G401 (cell line): ENCODE measurements at places on chromosomes 11 and 22.

GRCh38 chr22:40128989-40129388 is 48.7 kb upstream of the TNRC6B start:
- DNase-seq, result no peak

DNA sequence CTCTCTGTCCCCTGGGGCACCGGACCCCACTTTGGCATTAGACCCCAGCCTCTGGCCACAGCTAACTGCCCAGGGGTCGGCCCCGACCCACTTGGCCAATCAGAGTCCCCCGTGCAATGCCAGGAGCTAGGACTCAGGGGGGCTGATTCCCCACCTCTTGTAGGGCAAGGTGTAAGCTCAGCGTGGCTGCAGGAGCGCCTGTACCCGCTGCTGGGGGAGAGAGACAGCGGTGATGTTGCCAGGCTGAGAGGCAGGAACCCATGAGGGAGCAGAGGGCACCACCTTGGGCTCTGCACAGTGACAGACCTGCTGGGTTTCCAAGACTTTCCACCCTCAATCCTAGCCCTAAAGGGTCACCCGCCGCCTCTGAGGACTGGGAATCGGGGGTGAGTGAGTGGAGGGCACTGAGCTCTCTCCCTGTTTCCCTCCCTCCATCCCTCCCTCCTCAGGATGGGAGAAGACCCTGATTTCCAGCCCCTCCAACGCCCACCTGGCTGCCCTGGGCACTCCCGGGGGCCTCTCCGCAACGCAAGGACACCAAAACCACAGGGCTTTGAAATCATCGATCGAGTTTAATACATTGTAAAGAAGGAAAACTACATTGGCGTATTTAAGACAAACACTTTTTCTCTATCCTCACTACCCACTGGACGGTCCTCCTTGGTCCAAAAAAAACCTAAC is 128.4 kb downstream of the ARHGAP8 start:
- DNase-seq, result no peak

DNA sequence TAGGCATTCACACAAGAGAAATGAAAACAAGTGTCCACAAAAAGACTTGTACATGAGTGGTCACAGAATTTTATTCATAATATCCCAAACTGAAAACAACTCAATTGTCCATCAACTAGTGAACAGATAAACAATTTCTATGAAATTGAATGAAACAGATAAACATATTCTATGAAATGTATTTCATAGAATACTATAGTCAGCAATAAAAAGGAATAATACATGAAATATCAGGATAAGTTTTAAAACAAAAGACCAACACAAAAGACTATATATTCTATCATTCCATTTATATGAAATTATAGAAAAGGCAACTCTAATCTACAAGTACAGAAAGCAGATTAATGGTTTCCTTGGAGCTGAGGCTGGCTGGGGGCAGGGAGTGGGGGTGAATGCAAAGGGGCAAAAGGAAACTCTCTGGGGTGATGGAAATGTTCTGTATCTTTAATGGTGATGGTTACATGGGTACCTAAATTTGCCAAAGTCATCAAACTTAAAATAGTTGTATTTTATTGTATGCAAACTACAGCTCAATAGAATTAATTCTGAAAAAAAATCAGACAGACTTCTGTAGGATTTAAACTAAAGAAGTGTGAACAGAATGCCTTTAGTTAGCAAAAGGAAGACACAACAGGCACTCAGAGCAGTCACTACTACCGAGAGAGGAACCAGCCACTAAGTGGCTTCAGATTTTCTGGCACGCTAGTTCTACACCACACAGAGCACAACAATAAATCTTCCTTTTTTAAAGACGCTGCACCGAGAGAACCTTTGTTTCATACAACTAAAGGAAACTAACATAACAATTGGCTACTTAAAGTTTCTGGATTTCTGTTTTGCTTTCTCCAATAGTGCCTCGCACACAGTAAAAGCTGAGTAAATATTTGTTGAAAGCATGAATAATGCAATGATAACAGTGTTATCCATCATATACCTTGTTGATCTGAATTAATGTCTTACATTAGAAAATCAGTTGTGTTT is 15.4 kb downstream of the CCDC34 start:
- DNase-seq, result no peak

DNA sequence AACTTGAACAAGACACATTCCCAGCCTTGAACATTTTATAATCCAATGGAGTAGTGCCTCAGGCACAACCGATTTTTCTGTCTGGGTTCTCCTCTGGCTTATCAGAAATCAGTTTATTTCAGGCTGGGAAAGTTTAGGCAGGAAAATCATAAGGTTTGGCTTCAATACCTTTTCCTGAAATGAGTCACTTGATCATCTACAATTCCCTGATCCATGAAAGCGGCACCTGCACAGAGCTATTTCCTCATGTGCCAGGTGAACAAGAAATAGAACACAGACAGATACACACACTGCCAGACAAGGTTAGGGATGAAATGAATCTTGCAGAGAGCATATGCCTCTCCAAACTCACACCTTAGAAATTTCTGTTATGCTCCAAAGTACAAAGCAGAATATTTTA is 106.7 kb upstream of the OR9G4 start:
- no peak for DNase-seq

DNA sequence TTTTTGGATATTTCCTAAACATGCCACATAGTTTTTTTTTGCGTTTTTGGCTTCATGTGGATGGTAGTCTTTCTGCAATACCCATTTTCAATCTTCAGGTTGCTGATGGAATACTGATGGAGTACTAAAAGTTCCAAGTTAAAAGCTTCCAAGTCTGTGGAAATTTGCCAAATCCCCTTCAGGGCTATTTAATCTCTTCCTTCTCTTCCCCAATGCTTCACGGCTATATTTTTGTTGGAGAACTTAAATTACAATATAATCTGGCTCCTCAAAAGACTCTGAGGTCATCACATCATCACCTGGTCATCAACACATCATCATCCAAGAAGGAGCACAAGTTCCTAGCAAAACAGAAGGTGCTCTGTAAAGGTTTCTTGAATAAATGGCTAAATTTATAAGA is 881.0 kb upstream of the TENM4 start:
- DNase-seq, result no peak
